ENCODE measurements at places on chromosomes 4 and X. TPM values are rescaled to one million over a fixed set of nuclear protein-coding genes. Genes with fewer than 3 reads are reported as not detected.

- H3K27ac ChIP-seq = no peak overlapping the region
- no peak overlapping the region for H3K4me3 ChIP-seq
- no peaks in the 10 kb centered on the region for H3K36me3 ChIP-seq
- H3K4me1 ChIP-seq = no peaks in the 10 kb centered on the region
Observed at GRCh38 chr4:101258883-101259282, 88.4 kb downstream of the PPP3CA start.

DNA sequence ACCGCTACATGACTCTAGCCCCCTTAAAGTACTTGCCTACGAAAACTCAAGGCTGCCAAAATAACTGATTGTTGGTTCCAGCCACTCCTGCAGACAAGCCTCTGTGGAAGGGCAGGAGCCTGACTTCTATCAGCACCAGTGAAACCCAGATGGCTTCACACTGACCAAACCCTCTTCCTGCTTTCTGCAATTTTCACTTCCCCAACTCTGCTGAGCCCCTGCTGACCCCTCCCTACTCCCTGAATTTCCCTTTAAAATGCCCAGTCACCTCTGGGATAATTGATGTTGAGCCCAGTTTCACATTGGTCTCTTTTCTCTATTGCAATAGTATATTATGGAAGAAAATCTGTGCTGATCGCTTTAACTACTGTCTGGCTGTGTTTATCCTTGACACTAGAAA lies 61.6 kb upstream of the STS start:
- H3K4me1 ChIP-seq = peaks cover 13% of the 10 kb centered on the region
- H3K4me3 ChIP-seq = no peak overlapping the region
- DNase-seq = peak; percentile 19
- peaks cover 3% of the 10 kb centered on the region for H3K36me3 ChIP-seq
- H3K27ac ChIP-seq = no peak overlapping the region
- H3K27me3 ChIP-seq = peaks cover 7% of the 10 kb centered on the region

The DCAF4L1 gene
- 0.18 TPM for total RNA-seq

The P2RY10 gene
- 0.84 TPM for total RNA-seq

GRCh38 chrX:107206697-107207065 lies 270 bp downstream of the DNAAF6 start:
- no peak for DNase-seq
- no peak overlapping the region for H3K27ac ChIP-seq
- H3K36me3 ChIP-seq = no peaks in the 10 kb centered on the region
- peaks cover 20% of the 10 kb centered on the region for H3K27me3 ChIP-seq

DNA sequence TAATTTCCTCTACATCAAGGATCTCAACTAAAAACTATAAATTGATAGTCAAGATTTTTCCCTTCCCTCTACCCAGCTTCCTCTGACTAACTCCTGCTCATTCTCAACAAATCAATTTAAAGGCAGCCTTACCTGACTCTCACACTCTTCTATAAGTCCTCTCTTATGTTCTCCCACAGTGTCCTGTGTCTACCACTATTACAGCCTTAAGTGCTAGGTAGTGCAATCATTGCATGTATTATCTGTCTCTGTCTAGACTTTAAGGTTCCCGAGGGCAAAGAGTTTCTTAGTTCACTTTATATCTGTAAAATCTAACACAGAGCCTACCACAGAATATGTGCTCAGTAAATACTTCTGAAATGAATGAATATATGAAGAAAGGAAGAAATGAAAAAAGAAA lies 123.7 kb downstream of the BTC start:
- no peak overlapping the region for H3K27ac ChIP-seq
- H3K4me1 ChIP-seq = no peaks in the 10 kb centered on the region
- H3K4me3 ChIP-seq = no peak overlapping the region

GRCh38 chr4:159926871-159927270 lies 824.0 kb downstream of the RAPGEF2 start:
- H3K4me3 ChIP-seq = no peak overlapping the region
- no peak overlapping the region for H3K27ac ChIP-seq
- no peaks in the 10 kb centered on the region for H3K27me3 ChIP-seq
- DNase-seq = no peak
- H3K36me3 ChIP-seq = no peaks in the 10 kb centered on the region

The CLDN22 gene
- not detected for total RNA-seq

The BEND2 gene
- total RNA-seq = not detected

The PPM1K gene
- total RNA-seq = 22.5 TPM

- no peak for DNase-seq
- H3K27ac ChIP-seq = no peak overlapping the region
- peaks cover 4% of the 10 kb centered on the region for H3K27me3 ChIP-seq
Observed at GRCh38 chrX:111515298-111515697, 3.9 kb downstream of the SERTM2 start.

DNA sequence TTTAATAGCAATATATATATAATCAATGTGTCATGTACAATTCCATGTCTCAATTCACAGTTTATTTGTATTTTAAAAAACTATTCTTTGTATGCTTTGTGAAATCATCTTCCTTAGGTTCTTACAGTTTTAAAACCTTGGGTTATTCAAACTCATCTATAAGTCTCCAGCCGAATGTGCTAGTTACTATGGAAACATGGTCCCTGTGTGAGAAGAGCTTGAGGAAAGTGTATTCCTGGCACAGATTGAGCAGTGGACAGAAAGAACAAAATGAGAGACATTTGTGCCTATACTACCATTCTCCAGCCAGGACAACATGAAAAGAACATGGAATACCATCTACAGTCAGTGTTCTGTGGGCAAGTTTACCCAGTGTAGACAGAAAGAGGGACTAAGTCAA lies 103.4 kb downstream of the EFHC2 start:
- H3K36me3 ChIP-seq = no peaks in the 10 kb centered on the region
- H3K4me1 ChIP-seq = no peaks in the 10 kb centered on the region
- peaks cover 11% of the 10 kb centered on the region for H3K27me3 ChIP-seq
- no peak overlapping the region for H3K4me3 ChIP-seq

The P2RY4 gene
- total RNA-seq = 0.09 TPM

GRCh38 chr4:177809791-177810190 lies 367.6 kb upstream of the AGA start:
- H3K4me1 ChIP-seq = no peaks in the 10 kb centered on the region
- no peak overlapping the region for H3K27ac ChIP-seq
- no peak overlapping the region for H3K4me3 ChIP-seq
- no peak for DNase-seq
- H3K27me3 ChIP-seq = no peaks in the 10 kb centered on the region

DNA sequence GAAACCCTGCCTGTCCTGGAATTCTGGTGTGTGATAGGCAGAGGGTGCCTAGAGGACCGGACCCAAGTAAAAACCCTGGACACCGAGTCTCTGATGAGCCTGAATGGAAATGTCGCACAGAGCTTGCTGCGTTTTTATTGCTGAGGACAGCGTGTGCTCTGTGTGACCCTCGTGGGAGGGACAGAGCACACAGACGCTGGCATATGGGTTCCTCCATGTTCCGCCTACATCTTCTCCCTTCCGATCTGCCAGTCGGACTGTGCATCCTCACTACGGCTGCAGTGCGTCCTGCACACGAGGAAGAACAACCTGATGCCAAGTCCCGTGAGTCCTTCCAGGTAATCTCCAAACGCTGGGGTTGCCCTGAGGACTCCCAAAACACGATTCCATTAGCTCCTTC lies 68.3 kb downstream of the AFAP1 start:
- DNase-seq = peak; percentile 53
- H3K4me3 ChIP-seq = peak overlapping the region; percentile 43
- H3K36me3 ChIP-seq = peaks cover 27% of the 10 kb centered on the region

The BRCC3 gene
- 9.4 TPM for total RNA-seq

GRCh38 chrX:8916697-8917096 lies 115.5 kb upstream of the FAM9A start:
- no peak overlapping the region for H3K4me3 ChIP-seq
- DNase-seq = no peak
- H3K27ac ChIP-seq = no peak overlapping the region
- no peaks in the 10 kb centered on the region for H3K36me3 ChIP-seq

The HMGN5 gene
- total RNA-seq = 1.3 TPM

DNA sequence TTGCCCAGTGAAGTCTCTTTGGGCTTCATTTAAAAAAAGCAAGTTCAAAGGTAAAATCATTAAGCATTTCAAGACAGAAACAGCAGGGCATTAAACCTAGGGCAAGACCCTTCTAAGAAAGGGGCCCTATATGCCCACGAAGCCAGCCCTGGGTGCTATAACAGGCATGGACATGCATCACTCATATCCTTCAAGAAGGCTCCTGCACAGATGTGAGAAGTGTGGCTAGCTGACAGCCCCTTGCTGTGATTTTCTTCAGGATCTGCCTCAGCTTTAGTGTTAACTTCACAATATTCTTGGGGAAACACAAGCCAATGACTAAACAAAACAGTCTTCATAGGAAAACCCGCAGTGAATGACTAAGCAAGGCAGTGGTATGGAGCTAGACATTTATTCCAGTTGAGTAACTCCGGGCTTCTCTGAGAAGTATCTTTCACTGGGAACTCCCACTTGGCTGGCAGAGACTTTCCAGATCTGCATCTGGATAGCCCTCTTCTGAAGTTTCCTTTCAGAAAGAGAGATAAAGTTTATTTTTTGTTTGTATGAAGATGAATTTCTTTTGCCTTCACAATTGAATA lies 11.9 kb upstream of the MAOA start:
- no peak overlapping the region for H3K27ac ChIP-seq
- H3K27me3 ChIP-seq = peaks cover 3% of the 10 kb centered on the region
- DNase-seq = no peak
- H3K36me3 ChIP-seq = no peaks in the 10 kb centered on the region

- H3K27ac ChIP-seq = no peak overlapping the region
- H3K27me3 ChIP-seq = no peaks in the 10 kb centered on the region
- H3K4me1 ChIP-seq = no peaks in the 10 kb centered on the region
- H3K36me3 ChIP-seq = peaks cover 3% of the 10 kb centered on the region
- DNase-seq = peak; percentile 19
Observed at GRCh38 chr4:24519649-24520048, 64.7 kb downstream of the DHX15 start.

DNA sequence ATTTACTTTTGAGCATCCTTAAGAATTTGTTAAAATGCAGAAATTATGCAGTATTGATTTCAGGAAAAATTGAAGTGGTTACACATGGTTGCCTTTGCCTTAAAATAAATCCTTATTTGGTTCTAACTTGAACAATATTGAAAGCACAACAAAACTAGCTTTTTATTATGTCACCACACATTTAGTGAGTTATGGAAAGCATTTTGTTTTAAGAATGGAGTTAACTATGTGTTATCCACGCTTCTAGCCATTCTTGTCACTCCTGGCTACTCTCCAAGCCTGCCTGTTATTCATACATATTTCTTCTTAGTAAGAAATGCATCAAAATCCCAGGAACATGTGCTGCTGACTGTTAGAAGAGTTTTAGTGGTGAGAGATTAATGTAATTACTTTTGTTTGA lies 73.9 kb downstream of the FAT4 start:
- H3K36me3 ChIP-seq = no peaks in the 10 kb centered on the region
- DNase-seq = peak; percentile 43
- no peaks in the 10 kb centered on the region for H3K27me3 ChIP-seq
- peaks cover 2% of the 10 kb centered on the region for H3K4me1 ChIP-seq
- H3K27ac ChIP-seq = peak overlapping the region; percentile 57
- H3K4me3 ChIP-seq = no peak overlapping the region

GRCh38 chr4:79053754-79054153 lies 114.5 kb upstream of the PAQR3 start:
- H3K27me3 ChIP-seq = no peaks in the 10 kb centered on the region
- no peak overlapping the region for H3K4me3 ChIP-seq
- no peak for DNase-seq
- H3K36me3 ChIP-seq = no peaks in the 10 kb centered on the region

Data from muscle of leg (tissue), 16 donors.